G401 (cell line): ENCODE measurements at places on chromosomes 11 and 22. TPM values are rescaled to one million over a fixed set of nuclear protein-coding genes. Genes with fewer than 3 reads are reported as not detected.

WNT7B gene
- not detected in 2 replicates for total RNA-seq

DNA sequence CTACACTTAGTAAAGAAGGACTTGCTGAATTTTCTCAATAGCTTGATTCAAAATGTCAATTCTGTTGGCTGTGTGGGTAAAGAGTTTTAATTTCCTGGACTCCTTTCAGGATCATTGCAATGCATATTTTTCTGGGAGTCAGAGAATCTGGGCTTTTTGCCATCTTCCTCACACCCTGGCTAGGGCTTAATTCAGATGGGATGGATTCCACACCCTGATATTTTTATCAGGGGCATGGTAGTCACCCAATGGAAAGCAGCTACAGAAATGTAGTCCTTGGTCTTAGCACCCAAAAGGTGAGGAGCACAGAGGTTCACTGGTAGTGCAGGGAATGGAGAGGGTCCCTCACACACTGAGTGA, 79.3 kb downstream of the SGSM3 start:
- peak; percentile 75 for DNase-seq

- DNase-seq = no peak
Measured at GRCh38 chr11:2951231-2952110, 22.3 kb upstream of the PHLDA2 start.

CKAP5 gene
- total RNA-seq = 67.4 and 89.8 TPM in 2 replicates

GRCh38 chr11:6611092-6611962, 689 bp downstream of the TAF10 start:
- no peak for DNase-seq

DNA sequence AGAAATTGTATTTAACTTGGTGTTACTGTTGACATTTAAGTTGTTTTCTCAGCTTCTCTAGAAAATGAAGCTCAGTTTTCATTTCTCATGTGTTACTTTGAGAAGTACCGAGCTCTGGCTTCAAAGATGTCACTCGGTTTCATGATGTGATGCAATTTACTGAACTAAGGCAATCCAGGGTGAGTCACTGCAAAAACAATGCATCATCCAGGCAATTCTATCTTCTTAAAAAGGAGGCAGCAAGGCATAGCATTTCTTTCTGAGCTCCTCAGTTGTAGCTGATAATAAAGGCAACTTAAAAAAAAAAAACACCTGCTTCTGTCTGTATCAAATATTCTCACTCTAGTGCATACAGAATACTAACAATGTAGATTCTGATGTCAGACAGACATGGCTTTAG, 91.1 kb upstream of the KCNA4 start:
- DNase-seq = no peak

OR5B21 gene
- total RNA-seq = not detected in 2 replicates

HEPHL1 gene
- not detected in 2 replicates for total RNA-seq

GRCh38 chr22:32866953-32867352, 65.4 kb downstream of the TIMP3 start:
- no peak for DNase-seq

MS4A3 gene
- not detected in 2 replicates for total RNA-seq

DNA sequence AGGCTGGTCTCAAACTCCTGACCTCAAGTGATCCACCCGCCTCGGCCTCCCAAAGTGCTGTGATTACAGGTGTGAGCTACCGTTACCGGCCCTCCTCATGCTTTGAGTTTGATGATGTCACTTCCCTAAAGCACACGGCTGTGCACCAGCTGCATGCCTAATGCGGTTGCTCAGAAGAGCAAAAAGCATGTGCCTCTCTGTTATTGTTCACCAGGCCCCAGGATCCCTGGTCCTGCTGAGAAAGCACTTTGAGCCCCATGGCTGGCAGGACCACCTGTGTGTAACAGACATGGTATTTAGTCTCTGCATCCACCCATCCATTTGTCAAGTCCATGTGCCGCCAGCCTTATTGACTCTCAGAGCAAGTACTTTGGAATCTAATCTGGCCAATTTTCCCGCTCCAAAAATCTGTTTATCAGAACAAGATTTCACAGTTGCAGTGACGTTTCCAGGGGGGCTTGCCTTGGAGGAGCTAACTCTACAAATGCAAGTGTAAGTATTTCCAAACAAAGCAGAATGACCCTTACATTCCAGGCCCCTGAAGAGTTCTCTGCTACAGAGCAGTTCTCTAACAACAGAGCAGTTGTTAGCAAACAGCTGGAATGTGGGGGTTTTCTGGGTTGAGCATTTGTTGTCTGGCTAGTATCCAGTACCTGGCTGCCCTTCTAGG, 89.4 kb downstream of the LDLRAD3 start:
- no peak for DNase-seq
